ENCODE measurements at places on chromosomes 12 and 14. TPM values are rescaled to one million over a fixed set of nuclear protein-coding genes. Genes with fewer than 3 reads are reported as not detected.

- DNase-seq = no peak
Observed at GRCh38 chr12:102542816-102543440, 62.6 kb upstream of the IGF1 start.

DNA sequence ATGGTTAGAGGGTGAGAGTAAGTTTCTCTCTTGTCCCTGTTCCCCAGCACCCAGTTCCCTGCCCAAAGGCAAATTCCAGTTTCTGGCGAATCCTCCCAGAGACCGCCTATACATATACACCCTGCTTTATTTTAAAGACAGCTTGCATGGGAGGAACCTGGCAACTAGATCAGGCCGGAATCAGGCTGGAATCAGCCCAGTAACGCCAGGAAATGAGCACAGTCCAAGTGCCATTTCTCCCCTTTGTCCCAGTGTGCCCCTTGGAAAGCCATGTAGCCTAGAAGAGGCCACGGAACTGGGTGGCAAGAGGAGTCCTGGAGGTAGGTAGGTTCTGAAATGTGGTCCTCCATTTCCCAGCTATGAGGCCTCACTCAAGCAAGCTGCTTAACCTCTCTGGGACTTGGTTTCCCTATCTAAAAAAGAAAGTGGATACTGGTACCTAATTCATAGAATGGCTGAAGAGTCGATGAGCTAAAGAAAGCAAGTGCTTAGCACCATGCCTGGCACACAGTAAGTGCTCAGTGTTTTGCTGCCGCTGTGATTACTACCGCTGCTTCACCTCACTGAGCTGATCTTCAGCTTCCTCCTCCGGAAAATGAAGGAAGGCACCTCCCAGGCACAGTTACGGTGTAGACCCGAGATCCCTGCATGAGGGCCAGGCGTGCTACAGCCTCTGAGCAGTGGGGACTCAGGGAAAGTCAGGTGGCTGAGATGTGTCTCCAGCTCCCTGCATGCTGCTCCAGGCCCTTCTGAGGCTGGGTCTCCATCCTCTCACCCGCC, 36.4 kb downstream of the PITPNM2 start:
- no peak for DNase-seq

Gene CACNA2D4
- polyA plus RNA-seq = 1.8 TPM

Gene LTBR
- polyA plus RNA-seq = 57.7 TPM

DNA sequence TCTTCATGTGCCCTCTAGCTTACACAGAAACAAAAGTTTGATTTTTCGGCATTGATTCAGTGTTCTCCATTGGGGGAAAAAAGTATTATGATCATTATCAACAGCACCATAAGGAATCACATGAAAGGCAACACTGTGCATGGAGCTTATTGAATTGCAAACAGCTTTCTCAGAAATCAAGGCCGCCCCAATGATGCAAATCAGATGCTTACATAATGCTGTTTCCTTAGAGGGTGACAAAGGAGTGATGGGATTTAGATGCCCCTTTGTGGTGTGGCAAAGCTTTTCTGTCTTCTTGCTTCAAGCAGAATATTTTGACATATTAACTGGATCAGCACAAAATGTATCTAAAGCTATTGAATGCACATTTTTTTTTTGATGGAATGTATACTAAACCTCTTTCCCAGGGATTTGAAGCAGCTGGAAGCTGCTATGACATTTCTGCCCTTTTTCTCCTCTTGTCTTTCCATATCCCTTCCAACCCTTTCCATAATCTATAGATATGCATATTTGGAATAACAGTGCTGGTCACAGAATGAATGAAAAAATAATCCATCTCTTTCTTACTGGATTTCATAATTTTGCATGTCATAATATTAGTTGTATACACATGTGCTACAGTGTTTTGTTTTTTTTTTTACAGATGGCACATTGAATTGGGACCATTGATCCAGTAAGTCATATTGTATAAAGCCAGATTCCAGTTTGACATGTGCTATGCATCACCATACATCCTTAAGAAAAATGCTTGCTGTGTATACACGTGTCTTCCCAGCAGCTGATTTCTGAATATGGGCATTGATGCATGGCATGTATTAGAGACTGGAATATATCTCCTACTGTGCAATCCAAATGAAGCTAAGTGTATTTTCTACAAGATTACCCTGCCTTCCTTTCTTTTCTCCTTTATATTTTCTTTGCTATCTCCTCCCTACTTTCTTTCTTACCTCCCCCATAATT, 259.7 kb upstream of the DCN start:
- no peak for DNase-seq

GRCh38 chr14:50399251-50400032, 2.8 kb upstream of the CDKL1 start:
- DNase-seq = no peak

DNA sequence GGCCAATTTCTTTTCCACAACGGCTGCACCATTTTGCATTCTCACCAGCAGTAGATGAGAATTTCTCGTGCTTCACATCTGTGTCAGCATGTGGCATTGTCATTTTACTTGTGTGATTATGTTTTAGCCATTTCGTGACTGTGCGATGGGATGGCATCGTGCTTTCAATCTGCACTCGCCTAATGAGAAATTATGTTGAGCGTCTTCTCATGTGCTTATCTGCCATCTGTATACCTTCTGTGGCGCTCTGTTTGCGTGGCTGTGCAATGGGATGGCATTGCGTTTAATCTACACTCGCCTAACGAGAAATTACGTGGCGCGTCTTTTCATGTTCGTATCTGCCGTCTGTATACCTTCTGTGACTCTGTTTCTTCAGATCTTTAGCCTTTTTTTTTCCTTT, 14.9 kb upstream of the GPR132 start:
- no peak for DNase-seq

DNA sequence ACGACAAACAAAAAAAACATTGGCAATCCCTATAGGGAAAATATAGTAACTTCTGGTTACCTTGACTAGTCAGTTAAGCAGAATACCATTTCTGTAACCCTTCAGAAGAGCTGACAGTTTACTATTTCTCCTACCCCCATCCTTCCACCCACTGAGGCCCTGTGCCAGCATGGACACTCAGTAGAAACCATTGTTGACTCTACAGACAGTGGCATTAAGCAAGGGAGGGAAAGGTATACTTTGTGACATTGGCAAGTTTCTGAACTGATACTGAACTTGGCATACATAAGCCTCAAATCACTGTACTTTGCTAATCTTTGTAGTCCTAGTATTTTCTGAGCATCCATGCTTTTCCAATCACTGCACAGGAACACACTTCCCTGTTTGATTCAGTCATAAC, 33.4 kb upstream of the VSX2 start:
- DNase-seq = no peak

Gene AQP2
- polyA plus RNA-seq = 78.6 TPM

Gene LAG3
- polyA plus RNA-seq = 0.90 TPM

- DNase-seq = no peak
Observed at GRCh38 chr12:51721282-51721940, 127.1 kb downstream of the FIGNL2 start.

GRCh38 chr12:11856971-11857370, 207.5 kb downstream of the ETV6 start:
- no peak for DNase-seq

- DNase-seq = no peak
Observed at GRCh38 chr12:131271724-131272123, 318.0 kb downstream of the ADGRD1 start.

Gene ANKRD33
- 0.12 TPM for polyA plus RNA-seq

Gene FOXN4
- polyA plus RNA-seq = 1.3 TPM

Measured in right renal cortex interstitium (tissue), 3 donors.